ENCODE measurements at places on chromosomes 6 and 20.

DNA sequence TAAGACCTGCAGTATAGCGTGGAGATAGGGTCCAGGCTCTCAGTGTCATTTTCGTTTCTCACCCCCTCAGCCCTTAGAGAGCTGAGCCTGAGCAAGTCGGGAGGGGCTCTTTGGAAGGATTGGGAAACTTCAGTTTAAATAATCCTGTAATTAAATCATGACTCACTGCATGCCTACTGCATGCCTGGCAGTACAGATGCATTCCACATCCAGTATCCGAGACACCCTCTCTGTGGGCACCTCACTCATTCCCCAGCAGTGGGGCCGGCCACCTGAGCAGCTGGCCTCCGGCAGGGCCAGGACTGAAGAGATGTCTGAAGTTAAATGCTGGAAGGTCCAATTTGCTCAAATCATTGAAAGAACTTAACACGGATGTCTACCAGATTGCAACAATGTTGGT is 316.6 kb downstream of the THBS2 start:
- no peak for DNase-seq

- no peak for DNase-seq
These were observed 44.1 kb downstream of the BEND6 start for GRCh38 chr6:56999049-56999448.

DNA sequence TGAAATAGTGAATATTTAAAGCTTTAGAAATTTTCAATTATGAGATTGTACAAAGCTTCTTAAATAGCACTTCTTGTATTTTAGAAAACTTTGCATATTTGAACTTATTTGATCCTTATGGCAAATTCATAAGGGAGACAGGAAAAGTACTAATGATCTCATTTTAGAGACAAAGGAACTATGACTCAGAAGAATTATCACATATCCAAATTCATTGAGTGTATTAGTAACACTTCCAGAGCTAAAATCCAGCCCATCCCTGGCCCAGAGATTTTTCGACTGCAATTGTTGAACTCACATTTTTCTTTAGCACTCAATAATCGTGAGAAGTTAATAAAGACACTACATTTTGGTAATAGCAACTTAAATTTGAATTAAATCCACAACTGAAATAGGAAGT is 704.3 kb downstream of the EPM2A start:
- DNase-seq, result no peak

DNA sequence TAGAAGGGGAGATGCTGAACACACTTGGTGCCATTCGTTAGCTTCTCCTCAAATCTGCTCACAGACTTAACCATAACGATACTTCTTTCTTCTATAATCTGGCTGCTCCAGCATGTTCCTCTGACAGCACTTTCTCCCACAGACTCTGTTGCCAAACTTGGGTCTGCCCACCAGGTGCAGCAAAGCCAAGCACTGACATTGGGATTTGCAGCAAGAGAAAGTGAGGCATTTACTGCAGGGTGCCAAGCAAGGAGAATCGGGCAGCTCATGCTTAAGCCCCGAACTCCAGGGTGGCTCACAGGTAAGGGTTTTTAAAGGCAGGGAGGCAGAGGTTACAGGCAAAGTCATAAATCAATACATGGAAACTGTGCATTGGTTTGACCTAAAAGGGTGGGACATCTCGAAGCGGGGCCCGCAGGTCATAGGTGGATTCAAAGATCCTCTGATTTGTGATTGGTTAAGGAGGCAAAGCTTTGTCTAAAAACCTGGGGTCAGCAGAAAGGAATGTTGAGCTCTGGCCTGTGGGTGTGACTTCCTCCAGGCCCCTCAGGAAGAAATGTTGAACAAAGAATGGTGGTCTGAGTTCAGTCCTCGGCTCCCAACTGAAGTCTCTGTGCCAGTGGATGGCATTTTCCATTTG is 25.1 kb upstream of the PNPLA1 start:
- no peak for DNase-seq

DNA sequence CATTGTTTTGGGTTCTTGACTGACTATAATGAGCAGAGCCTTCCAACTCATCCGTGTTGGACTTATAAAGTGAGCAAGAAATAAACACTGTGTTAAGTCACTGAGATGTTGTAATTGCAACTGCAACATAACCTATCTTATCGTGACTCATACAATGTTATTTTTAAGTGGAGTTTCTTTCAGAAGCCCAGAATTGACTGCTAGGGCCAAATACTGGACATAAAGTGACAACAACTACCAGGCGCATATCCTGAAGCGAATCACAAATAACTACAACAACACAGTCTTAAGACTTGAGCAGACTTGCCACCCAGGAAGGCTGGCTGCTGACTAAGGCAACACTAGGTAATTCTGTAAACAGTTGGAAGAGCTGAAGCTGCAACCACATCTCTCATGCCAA is 326.6 kb downstream of the COL12A1 start:
- DNase-seq, result no peak

- DNase-seq, result peak; percentile 96
These were observed 4.1 kb upstream of the ZKSCAN8 start for GRCh38 chr6:28137505-28137981.

- peak; percentile 13 for DNase-seq
These were observed 141.2 kb upstream of the HCRTR2 start for GRCh38 chr6:55033016-55033546.

DNA sequence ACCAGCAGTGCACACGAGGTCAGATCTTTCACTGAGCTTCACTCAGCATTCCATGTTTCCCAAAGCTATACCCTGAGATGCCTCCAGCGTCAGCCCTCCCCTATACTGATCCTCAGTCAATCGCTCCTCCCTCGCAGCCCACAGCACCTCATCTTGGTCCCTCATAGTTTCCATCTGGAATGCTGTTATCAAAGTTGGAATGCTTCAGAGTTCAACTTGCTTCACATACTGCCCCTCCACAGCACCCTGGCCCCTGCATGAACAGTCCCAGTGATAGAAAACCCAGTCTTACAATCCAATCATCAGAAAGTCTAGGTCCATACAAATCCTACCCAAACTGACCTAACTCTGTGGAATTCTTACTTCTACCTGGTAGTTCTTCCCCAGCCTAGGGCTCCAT is 20.0 kb downstream of the SPAG4 start:
- no peak for DNase-seq

- peak; percentile 86 for DNase-seq
These were observed 1.9 kb upstream of the ELOVL4 start for GRCh38 chr6:79949233-79949632.

DNA sequence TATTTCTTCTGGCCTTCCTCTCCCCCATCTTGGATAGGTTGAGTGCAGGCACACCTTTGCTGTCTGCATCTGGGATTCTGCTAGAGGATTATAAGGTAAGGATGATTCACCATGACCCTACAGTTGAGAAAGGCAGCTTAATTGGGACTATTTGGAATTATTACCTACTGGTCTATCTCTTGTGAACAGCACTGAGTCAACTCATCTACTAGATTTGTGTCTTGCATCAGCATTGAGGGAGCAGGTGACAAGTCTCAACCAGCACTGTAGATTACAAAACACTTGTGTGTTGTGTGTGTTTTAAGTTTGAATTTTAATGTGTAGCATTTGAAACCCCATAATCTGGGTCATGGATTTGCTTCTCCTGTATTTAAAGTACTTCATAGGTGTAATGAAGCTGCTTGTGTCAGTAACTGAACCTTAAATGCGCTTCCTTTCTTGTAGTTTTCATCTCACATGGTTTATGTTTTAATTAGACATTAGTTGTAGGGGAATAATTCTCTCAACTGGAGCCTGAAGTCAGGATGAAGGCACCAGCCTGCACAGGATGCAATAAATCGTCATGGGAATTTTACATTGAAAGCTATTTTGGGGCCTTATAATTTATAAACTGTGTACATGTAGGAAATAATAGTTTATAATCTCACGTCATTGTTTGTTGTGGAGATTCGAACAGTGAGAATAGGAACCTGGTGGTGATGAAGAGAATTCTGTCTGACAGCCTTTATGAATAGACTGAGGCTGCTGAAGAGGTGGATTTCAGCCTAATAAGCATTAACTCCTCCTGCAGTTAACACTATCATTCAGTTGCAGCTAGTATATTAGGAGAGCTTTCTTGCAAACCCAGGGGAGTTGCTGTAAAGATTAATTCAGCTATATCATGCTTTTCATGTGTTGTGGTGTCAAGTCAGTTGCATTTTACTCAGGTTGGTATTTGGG is 125.1 kb downstream of the JARID2 start:
- DNase-seq, result no peak

- no peak for DNase-seq
These were observed 51.4 kb downstream of the HS3ST5 start for GRCh38 chr6:114291428-114291827.

DNA sequence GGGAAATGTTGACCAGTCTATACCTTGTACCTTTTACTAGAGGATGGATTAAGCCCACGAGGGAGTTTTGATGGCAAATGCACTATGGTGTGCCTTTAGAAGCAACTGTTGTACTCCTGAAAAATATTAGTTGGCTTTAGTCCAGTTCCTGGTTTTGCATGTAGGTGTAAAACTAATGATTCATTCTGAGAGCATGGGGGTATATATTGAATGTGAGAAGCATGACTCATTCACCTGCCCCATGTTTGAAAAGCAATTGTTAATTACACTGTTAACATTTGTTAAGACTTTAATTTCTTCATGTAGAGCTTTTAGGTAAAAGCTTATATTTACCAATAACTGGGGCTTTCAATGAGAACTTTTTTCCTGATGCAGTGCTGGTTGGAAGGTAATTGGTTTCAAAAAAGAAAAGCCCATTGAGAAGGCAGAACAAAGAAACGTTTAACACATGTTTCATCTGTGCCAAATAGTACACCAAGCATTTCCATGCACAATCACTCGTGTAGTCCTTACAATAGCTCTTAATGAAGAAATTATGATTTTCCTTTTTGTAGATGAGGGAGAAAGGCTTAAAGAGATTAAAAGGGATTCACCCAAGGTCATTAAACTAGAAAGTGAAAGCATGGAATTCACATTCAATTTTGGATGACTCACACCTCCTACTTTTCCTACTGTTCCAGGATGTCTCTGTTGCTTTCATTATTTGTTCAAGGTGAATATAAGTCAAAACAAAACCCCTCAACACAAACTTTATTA is 134.1 kb downstream of the CCDC170 start:
- no peak for DNase-seq

DNA sequence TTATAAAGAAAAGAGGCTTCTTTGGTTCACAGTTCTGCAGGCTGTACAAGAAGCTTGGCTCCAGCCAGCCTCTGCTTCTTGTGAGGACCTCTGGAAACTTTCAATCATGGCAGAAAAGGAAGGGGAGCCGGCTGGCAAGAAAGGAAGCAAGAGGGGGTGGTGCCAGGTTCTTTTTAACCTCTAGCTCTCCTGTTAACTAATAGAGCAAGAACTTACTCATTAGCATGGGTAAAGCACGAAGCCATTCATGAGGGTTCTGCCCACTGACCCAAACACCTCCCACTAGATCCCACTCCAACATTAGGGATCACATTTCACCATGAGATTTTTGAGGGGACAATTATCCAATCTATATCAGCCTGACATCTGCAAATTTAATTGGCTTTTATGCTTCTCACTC is 347.1 kb downstream of the GRIK2 start:
- DNase-seq, result no peak

DNA sequence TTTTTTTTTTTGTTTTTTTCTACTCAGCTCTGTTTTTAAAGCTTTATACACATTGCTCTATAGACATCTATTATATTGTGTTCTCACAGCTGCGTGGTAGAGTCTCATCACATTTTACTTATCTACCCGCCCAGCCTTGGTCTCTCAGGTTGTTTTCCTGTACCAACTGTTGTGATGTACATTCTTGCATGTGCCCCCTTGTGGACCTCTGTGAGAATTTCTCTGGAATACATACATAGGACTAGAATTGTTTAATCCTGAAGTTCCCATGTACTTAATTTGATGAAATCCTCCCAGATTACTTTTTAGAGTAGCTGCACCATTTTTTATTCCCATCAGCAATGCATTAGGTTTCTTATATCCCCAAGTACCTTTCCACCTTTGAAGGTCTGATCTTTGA is 40.4 kb upstream of the TINAG start:
- peak; percentile 8 for DNase-seq

- no peak for DNase-seq
These were observed 21.9 kb downstream of the MYH7B start for GRCh38 chr20:34977365-34978091.

GRCh38 chr20:15544742-15545141 is 1028.5 kb downstream of the KIF16B start:
- no peak for DNase-seq

DNA sequence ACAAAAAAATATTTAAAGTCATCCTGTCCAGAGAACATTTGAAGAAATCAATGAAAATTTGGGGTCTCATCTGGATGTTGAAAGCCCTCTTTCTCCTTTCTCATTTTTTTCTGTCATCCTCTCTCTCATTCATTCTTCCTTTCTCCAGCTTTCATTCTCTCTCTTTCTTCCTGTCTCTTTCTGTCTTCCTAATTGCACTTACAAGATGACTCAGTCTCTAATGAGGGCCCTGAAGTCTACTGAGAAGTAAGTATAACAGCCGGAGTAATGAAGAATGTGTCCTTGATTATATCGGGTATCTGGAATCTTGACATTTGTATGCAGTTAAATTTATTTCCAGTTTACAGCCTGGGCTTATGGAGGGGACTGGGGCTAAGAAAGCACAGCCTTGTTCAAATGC is 232.2 kb upstream of the SULF2 start:
- DNase-seq, result no peak

GRCh38 chr6:81933608-81934051 is 181.1 kb upstream of the TENT5A start:
- DNase-seq, result no peak

GRCh38 chr6:169416249-169416648 is 162.6 kb upstream of the THBS2 start:
- DNase-seq, result no peak

- DNase-seq, result no peak
These were observed 45.2 kb upstream of the TMEM217 start for GRCh38 chr6:37303091-37303660.

DNA sequence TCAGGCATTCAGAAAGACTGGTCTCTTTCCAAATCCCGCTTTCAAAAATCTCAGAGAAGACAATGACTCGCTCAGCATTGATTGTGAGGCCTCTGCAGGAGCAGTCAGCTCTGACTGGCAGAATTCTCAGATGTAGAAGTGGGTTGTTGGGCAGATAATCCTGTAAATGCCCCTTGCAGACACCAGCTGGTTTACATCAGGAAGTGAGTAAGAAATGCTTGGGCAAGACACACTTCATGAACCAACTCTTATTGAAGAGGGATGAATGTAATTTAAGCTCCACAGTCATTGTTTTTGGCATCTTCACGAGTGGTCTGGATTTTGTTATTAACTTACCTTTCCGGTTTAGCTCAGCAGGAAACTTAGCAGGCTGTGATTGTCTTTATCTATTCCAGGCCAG is 166.6 kb downstream of the PLCB4 start:
- DNase-seq, result no peak

DNA sequence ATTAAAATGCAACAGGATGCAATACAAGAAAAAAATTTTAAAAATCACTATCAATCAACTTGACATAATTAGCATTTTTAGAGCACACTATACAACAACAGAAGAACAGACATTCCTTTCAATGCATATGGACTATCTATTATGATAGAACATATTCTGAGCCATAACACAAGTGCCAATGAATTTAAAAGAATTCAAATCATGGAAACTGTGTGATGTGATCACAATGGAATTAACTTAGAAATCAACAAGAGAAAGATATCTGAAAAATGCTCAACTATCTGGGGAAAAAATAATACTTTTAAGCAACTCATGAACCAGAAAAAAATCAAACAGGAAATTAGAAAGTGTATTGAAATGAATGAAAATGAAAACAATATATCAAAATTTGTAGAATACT is 106.3 kb downstream of the ADTRP start:
- DNase-seq, result no peak

- no peak for DNase-seq
These were observed 7.3 kb upstream of the HEBP2 start for GRCh38 chr6:138396709-138397108.

- DNase-seq, result no peak
These were observed 1.4 kb downstream of the AHCY start for GRCh38 chr20:34301587-34302311.

Data from inflammatory macrophage treated with lipopolysaccharide for 1 hour (primary cell).